ENCODE measurements at places on chromosomes 11 and 22. TPM values are rescaled to one million over a fixed set of nuclear protein-coding genes. Genes with fewer than 3 reads are reported as not detected.

DNA sequence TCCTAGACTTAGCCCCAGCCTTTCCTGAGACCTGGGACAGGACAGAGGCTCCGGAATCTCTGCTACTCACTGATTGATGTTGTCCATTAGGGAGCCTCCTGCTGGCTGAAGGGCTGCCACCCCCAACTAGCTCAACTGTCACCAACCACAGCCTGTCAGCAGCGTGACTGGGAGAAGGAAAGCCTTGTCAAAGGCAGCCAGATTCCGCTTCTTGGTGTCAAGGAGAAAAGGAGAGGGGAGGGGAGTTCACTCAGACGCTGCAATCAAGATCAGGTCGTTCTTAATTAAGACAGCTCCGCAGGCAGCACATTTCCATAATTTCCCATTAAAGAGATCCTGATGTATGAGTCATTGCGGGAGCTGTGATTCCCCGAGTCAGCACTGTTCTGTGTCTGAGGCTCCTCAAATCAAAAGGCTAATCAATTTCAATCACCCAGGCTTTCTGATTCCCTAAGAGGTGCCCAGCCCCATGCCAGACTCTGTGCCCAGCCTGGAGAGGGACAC lies 152.8 kb upstream of the ZBED5 start:
- H3K27me3 ChIP-seq, result no peaks in the 10 kb centered on the region
- no peak overlapping the region for H3K27ac ChIP-seq
- no peaks in the 10 kb centered on the region for H3K36me3 ChIP-seq
- no peaks in the 10 kb centered on the region for H3K4me1 ChIP-seq
- H3K4me3 ChIP-seq, result no peak overlapping the region
- DNase-seq, result peak; percentile 58

DNA sequence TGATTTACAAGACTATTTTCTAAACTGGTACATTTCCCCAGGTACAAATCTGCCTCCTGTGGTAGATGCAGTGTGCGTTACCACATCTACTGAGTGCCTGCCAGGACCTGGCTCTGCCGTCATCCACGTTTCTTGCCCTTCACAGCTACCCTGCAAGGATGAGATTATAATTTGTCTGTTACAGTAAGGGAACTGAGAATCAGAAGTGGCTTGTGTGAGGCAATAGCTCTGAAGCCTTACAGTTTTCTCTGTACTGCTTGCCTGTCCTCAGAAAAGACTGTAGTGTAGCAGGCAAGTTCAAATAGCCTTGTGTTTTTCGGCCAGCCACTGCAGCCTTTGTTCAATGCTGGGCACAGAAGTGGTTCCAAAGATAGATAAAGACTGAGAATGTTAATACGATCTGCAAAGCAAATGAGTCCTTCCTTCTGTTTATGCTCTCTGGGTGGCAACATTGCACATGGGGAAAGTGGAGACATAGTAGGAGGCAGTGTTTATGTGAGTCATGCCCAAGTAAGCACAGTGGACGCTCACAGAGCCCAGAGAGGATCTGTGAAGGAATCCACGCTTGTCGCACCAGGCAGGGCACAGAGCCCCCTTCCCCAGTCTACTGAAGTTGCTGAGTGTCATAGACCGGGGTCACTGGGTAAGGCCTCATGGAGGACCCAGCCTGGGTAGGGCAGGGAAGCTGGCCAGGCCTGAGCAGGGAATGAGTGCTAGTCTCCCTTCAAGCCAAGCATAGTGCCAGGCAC lies 49.1 kb downstream of the MICAL2 start:
- H3K27me3 ChIP-seq, result no peaks in the 10 kb centered on the region
- H3K4me3 ChIP-seq, result no peak overlapping the region
- peaks cover 35% of the 10 kb centered on the region for H3K4me1 ChIP-seq
- H3K36me3 ChIP-seq, result no peaks in the 10 kb centered on the region

- H3K36me3 ChIP-seq, result no peaks in the 10 kb centered on the region
- no peak for DNase-seq
- no peak overlapping the region for H3K27ac ChIP-seq
- no peak overlapping the region for H3K4me3 ChIP-seq
Observed at GRCh38 chr11:78961937-78962701, 387.5 kb upstream of the NARS2 start.

DNA sequence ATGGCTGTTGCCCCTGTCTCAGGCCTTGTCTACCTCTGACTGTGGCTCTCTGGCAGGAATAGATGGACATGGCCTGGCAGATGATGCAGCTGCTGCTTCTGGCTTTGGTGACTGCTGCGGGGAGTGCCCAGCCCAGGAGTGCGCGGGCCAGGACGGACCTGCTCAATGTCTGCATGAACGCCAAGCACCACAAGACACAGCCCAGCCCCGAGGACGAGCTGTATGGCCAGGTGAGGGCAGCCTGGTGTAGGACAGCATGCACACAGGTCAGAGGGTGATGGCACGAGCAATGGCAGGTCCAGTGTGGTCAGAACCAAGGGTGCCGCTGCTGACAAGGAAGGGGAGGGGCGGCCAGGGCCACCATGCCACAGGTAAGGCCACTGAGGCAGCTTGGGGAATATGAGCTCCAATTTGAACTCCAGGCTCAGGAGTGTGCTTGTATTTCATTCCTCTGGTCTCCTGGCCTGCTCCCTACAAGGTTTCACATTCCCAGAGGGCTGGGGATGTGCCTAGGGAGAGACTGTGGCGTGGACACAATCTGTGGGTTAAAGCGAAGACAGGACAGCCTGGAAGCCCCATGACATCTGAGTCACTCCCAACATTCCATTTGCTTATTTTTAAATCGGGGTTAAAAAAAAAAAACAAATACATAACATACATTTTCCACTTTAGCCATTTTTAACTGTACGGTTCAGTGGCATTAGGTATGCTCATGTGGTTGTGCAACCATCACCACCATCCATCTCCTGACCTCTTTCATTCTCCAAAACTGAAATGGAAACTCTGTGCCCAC lies 562 bp downstream of the FOLR3 start:
- H3K4me3 ChIP-seq, result no peak overlapping the region
- H3K4me1 ChIP-seq, result no peaks in the 10 kb centered on the region
- H3K27ac ChIP-seq, result no peak overlapping the region
- no peak for DNase-seq
- H3K27me3 ChIP-seq, result peaks cover 1% of the 10 kb centered on the region

Gene PATE2
- total RNA-seq, result not detected

DNA sequence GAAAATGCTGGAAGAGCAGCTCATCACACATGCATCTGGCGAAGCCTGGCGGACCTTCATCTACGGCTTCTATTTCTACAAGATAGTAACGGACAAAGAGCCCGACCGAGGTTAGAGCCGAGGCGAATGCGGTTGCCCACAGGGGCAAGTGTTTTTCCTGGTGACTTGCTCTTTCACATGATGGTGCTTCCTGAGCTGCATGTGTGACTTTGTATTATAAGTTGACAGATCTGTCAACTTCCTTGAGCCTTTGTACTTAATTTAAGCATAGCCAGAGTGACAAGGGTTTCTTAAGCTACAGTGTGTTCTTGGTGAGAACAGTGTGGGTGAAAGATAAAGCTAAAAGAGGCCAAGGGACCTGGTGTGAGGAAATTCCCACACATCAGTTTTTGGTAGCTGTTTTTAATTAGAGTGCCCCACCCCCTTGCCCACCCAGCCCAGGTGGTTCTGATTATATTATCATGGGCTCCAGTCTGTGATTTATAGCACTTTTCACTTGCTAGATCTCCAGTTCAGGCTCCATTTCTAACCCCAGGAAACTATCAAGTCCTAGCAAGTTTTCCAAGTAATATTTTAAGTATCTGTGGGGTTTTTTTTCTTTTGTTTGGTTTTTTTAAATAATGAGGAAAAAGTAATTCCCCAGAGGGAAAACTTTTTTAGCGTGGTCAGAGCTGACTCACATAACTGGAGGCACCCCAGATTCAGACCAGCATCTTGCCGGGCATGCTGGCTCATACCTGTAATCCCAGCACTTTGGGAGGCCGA lies 68.0 kb upstream of the YWHAH start:
- H3K36me3 ChIP-seq, result peaks cover 7% of the 10 kb centered on the region
- H3K4me1 ChIP-seq, result no peaks in the 10 kb centered on the region
- H3K27me3 ChIP-seq, result no peaks in the 10 kb centered on the region
- DNase-seq, result peak; percentile 5

DNA sequence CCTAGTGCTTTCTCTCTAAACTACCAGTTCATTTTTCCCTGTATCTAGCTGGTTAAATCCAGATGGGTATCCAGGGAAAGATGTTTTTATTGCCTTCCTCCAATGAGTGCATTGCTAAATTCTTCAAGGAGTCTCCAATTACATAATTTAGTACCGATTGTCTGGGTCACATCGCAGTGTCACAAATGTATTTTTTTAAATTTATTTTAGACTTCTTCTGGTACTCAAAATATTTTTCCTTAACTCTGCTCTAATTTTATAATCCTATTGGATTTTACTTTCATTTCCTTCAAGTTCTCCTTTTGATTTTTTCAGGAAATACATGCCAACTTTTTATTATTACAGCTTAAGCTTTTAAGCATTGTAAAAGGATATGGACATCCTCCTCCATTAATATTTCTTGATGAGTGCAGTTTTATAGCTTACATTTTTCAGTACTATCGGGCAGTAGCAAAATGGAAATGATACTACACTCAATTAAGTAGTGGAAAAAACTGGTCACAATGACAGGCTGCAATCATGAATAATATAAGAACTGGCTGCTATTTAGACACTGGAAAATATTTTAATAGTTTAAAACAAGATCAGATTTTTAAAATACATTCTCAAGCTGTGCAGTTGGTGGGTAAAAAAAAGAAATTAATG lies 20.3 kb downstream of the BBOX1 start:
- peaks cover 2% of the 10 kb centered on the region for H3K4me1 ChIP-seq
- H3K27ac ChIP-seq, result no peak overlapping the region
- H3K4me3 ChIP-seq, result peak overlapping the region; percentile 34
- H3K36me3 ChIP-seq, result no peaks in the 10 kb centered on the region

Gene SYT7
- 1.0 TPM for total RNA-seq

- H3K4me1 ChIP-seq, result no peaks in the 10 kb centered on the region
- H3K27me3 ChIP-seq, result no peaks in the 10 kb centered on the region
- no peaks in the 10 kb centered on the region for H3K36me3 ChIP-seq
- H3K4me3 ChIP-seq, result no peak overlapping the region
Observed at GRCh38 chr11:23413057-23413456, 552.8 kb upstream of the CCDC179 start.

Gene PRRG4
- total RNA-seq, result 2.0 TPM

DNA sequence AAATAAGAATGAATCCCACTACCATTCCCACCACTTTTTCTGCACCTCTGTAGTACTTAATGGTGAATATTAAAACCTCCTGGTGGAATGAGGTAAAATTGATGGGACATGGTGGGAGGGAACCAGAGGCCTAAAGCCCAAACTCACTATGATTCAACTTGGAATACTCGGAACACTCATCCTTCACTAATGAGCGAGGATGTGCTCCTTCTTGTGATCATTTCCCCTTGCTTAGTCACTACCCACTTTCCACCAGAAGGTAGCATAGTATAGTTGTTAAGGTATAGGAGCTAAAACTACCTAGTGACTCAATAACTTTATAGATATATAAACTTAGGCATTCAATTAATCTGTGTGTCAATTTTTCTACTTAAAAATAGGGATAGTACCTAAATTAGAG lies 728.9 kb downstream of the OPCML start:
- H3K27me3 ChIP-seq, result no peaks in the 10 kb centered on the region
- H3K36me3 ChIP-seq, result no peaks in the 10 kb centered on the region
- no peak overlapping the region for H3K4me3 ChIP-seq

Gene OR52K2
- total RNA-seq, result not detected

DNA sequence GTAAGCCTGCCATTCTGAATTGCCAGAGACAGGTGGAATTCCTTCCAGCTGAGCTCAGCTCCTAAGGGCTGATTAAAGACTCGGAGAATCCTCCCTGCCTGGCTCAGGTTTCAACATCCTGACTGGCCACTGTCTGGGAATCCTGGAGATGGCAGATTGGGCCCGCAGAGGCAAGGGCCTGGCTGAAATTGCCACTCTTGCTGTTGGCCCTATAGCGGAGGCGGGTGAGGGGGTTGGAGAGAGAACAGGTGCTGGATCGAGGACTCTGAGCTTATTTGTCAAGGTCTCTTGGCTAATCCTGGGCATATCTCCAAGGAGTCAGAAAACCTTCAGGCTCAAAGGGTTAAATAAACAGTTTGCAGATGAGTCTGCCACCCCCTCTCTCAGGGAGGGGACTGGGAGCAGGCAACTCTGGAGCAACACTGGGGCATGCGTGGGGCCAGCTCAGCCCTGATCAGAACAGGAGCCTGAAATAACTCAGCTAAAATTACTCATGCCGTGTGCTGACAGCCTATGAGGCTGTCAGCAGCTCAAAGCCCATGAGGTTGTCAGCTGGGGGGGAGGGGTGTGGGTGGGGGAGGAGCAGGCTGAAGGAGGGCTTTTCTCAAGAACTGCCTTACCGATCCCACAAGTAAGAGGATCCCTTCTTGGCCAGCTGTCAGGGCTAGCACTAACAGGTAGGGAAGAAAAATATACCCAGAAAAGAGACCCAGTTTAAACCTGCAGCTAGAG lies 14.7 kb upstream of the MFRP start:
- no peak overlapping the region for H3K27ac ChIP-seq
- DNase-seq, result peak; percentile 88

- no peaks in the 10 kb centered on the region for H3K27me3 ChIP-seq
- no peaks in the 10 kb centered on the region for H3K36me3 ChIP-seq
- peaks cover 5% of the 10 kb centered on the region for H3K4me1 ChIP-seq
- H3K27ac ChIP-seq, result peak overlapping the region; percentile 82
Observed at GRCh38 chr11:116773203-116774097, 663 bp upstream of the BUD13 start.

Gene SH3BP1
- total RNA-seq, result 7.2 TPM

- no peaks in the 10 kb centered on the region for H3K27me3 ChIP-seq
- no peaks in the 10 kb centered on the region for H3K36me3 ChIP-seq
- DNase-seq, result no peak
- H3K27ac ChIP-seq, result no peak overlapping the region
- no peak overlapping the region for H3K4me3 ChIP-seq
Observed at GRCh38 chr11:134082990-134083389, 14.1 kb downstream of the JAM3 start.

DNA sequence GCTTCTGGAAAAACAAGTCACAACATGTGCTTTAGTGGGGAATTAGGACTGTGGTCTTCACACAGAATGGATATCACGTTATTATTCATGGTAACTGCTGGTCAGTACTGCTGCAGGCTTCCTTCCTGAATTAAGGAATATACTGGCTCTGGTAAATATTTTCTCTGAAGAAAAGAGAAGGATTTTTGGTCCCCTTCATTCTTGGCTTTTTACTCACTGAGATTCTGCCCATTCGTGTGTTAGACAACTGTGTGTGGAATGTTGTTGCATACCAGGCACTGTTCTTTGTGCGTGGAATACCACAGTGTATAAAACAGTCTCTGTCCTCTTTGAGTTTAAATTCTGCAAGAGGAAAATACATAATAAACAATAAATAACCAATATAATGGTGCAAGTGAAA lies 80.3 kb downstream of the ALX4 start:
- H3K4me1 ChIP-seq, result no peaks in the 10 kb centered on the region
- H3K27me3 ChIP-seq, result no peaks in the 10 kb centered on the region
- no peak overlapping the region for H3K27ac ChIP-seq
- peaks cover 2% of the 10 kb centered on the region for H3K36me3 ChIP-seq
- H3K4me3 ChIP-seq, result no peak overlapping the region

- H3K27me3 ChIP-seq, result no peaks in the 10 kb centered on the region
- no peaks in the 10 kb centered on the region for H3K36me3 ChIP-seq
- H3K4me3 ChIP-seq, result no peak overlapping the region
- H3K4me1 ChIP-seq, result no peaks in the 10 kb centered on the region
Observed at GRCh38 chr11:128848815-128849455, 18.2 kb downstream of the KCNJ1 start.

GRCh38 chr22:25362883-25363240 lies 143.4 kb downstream of the CRYBB2 start:
- no peak overlapping the region for H3K27ac ChIP-seq
- H3K27me3 ChIP-seq, result no peaks in the 10 kb centered on the region
- H3K36me3 ChIP-seq, result no peaks in the 10 kb centered on the region
- no peaks in the 10 kb centered on the region for H3K4me1 ChIP-seq
- no peak overlapping the region for H3K4me3 ChIP-seq
- peak; percentile 41 for DNase-seq

GRCh38 chr11:44944181-44944852 lies 6.4 kb downstream of the TP53I11 start:
- H3K4me1 ChIP-seq, result no peaks in the 10 kb centered on the region
- H3K27ac ChIP-seq, result no peak overlapping the region
- no peaks in the 10 kb centered on the region for H3K27me3 ChIP-seq
- no peak overlapping the region for H3K4me3 ChIP-seq

Data from aorta (tissue), 5 donors.